ENCODE measurements at places on chromosomes 5 and 9.

- H3K27ac ChIP-seq = peak overlapping the region; percentile 90
- H3K4me3 ChIP-seq = peak overlapping the region; percentile 66
- H3K4me1 ChIP-seq = peaks cover 15% of the 10 kb centered on the region
- H3K27me3 ChIP-seq = no peaks in the 10 kb centered on the region
Measured at GRCh38 chr5:141512911-141513626, 24.2 kb downstream of the PCDHGC5 start.

GRCh38 chr5:172855597-172856292, 21.7 kb downstream of the ERGIC1 start:
- no peaks in the 10 kb centered on the region for H3K36me3 ChIP-seq
- H3K27me3 ChIP-seq = no peaks in the 10 kb centered on the region
- DNase-seq = peak; percentile 85
- no peak overlapping the region for H3K4me3 ChIP-seq

GRCh38 chr9:4887556-4887955, 94.8 kb downstream of the RCL1 start:
- H3K4me1 ChIP-seq = no peaks in the 10 kb centered on the region
- no peak for DNase-seq
- no peaks in the 10 kb centered on the region for H3K27me3 ChIP-seq
- H3K4me3 ChIP-seq = no peak overlapping the region

- H3K4me3 ChIP-seq = no peak overlapping the region
- no peak overlapping the region for H3K27ac ChIP-seq
- H3K27me3 ChIP-seq = no peaks in the 10 kb centered on the region
Measured at GRCh38 chr9:129816501-129817435, 7.2 kb downstream of the TOR1A start.

GRCh38 chr5:77960305-77960704, 184.2 kb upstream of the TBCA start:
- H3K4me1 ChIP-seq = no peaks in the 10 kb centered on the region
- H3K4me3 ChIP-seq = no peak overlapping the region
- DNase-seq = no peak
- peaks cover 3% of the 10 kb centered on the region for H3K27me3 ChIP-seq
- no peak overlapping the region for H3K27ac ChIP-seq

GRCh38 chr5:150758203-150758530, 650 bp downstream of the DCTN4 start:
- H3K4me3 ChIP-seq = peak overlapping the region; percentile 62
- H3K36me3 ChIP-seq = no peaks in the 10 kb centered on the region
- H3K4me1 ChIP-seq = no peaks in the 10 kb centered on the region
- no peak for DNase-seq

GRCh38 chr9:33223696-33224095, 16.3 kb upstream of the SPINK4 start:
- no peaks in the 10 kb centered on the region for H3K36me3 ChIP-seq
- no peak overlapping the region for H3K27ac ChIP-seq
- no peak for DNase-seq
- H3K4me3 ChIP-seq = no peak overlapping the region

DNA sequence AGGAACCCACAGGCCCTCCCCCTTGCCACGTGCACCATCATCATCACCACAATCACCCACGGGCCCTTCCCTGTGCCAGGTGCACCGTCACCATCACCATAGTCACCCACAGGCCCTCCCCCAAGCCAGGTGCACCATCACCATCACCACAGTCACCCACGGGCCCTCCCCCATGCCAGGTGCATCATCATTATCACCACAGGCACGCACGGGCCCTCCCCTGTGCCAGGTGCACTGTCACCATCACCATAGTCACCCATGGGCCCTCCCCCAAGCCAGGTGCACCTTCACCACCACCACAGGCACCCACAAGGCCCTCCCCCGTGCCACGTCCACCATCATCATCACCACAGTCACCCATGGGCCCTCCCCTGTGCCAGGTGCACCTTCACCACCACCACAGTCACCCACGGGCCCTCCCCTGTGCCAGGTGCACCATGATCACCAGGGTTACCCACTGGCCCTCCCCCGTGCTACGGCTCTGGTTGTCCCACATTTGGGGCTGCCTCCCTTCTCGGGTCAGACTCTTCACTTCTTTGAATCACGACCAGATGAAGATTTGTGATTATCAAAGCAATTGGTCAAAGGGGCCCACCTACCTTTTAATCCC, 69.1 kb upstream of the OLFM1 start:
- H3K4me1 ChIP-seq = no peaks in the 10 kb centered on the region
- DNase-seq = no peak
- H3K4me3 ChIP-seq = no peak overlapping the region
- no peaks in the 10 kb centered on the region for H3K27me3 ChIP-seq
- no peak overlapping the region for H3K27ac ChIP-seq

GRCh38 chr9:4756420-4756819, 15.4 kb upstream of the AK3 start:
- no peaks in the 10 kb centered on the region for H3K36me3 ChIP-seq
- H3K27me3 ChIP-seq = no peaks in the 10 kb centered on the region
- H3K27ac ChIP-seq = no peak overlapping the region
- DNase-seq = no peak
- H3K4me3 ChIP-seq = no peak overlapping the region

GRCh38 chr9:124032247-124032646, 20.7 kb downstream of the LHX2 start:
- peaks cover 40% of the 10 kb centered on the region for H3K27me3 ChIP-seq
- no peaks in the 10 kb centered on the region for H3K36me3 ChIP-seq
- H3K4me1 ChIP-seq = no peaks in the 10 kb centered on the region
- no peak overlapping the region for H3K4me3 ChIP-seq
- no peak overlapping the region for H3K27ac ChIP-seq

DNA sequence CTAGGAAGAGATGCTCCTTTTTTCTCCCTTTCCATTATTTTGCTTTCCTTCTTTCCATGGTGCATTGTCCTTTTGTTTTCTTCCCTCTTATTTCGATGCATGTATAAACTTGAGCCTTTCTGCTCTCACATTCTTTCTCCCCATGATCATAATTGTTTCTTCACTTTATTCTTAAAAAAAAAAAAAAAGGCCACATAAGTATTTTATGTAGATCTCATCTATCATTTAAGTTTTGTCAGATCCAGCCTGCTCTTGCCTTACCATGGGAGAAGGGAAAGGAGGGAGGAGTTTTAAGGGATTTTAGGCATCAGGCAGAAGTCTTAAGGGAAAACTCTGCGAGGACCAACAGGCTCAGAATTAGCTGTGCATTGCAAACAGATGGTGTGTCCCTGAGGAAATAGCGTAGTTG, 11.1 kb downstream of the TGFBR1 start:
- H3K4me3 ChIP-seq = no peak overlapping the region
- no peak for DNase-seq
- peaks cover 19% of the 10 kb centered on the region for H3K4me1 ChIP-seq
- no peak overlapping the region for H3K27ac ChIP-seq
- no peaks in the 10 kb centered on the region for H3K27me3 ChIP-seq

DNA sequence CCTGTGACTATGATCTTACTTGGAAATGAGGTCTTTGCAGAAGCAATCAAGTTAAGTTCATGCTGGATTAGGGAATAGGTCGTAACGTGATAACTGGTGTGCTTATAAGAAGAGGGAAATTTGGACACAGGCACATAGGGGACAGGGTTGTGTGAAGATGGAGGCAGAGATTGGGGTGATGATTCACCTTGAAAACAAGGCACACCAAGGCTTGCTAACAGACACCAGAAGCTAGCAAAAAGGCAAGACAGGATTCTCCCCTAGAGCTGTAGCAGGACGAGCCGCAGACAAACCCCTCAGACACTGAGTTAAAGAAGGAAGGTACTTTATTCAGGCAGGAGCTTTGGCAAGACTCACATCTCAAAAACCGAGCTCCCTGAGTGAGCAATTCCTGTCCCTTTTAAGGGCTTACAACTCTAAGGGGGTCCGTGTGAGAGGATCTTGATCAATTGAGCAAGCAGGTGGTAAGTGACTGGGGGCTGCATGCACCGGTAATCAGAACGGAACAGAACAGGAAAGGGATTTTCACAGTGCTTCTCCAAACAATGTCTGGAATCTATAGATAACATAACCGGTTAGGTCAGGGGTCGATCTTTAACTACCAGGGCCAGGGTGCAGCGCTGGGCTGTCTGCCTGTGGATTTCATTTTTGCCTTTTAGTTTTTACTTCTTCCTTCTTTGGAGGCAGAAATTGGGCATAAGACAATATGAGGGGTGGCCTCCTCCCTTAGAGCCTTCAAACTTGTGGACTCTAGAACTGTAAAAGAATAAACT, 57.5 kb upstream of the S1PR3 start:
- H3K27ac ChIP-seq = no peak overlapping the region
- no peaks in the 10 kb centered on the region for H3K27me3 ChIP-seq
- H3K4me1 ChIP-seq = no peaks in the 10 kb centered on the region
- no peaks in the 10 kb centered on the region for H3K36me3 ChIP-seq
- H3K4me3 ChIP-seq = no peak overlapping the region

GRCh38 chr9:127144670-127145445, 22.4 kb upstream of the ANGPTL2 start:
- DNase-seq = no peak
- no peaks in the 10 kb centered on the region for H3K4me1 ChIP-seq
- no peaks in the 10 kb centered on the region for H3K27me3 ChIP-seq
- H3K36me3 ChIP-seq = no peaks in the 10 kb centered on the region

DNA sequence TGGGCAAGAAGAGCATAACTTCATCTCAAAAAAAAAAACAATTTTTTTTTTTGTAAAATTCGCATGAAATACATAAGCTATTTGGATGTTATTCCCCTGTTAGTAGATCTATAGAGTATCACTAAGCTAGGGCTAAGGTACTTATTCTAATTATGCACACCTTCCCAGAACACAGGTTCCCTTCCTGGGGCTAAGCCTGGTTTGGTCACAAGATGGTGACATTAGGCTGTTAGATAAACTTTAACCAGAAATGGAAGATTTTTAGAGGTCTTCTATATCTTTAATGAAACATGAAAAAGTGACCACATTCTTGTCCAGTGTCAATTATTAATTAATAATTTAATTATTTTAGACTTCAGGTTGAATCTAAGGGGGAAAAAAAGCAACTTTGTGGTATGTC, 433.5 kb downstream of the CDH18 start:
- H3K27ac ChIP-seq = no peak overlapping the region
- H3K36me3 ChIP-seq = no peaks in the 10 kb centered on the region
- no peaks in the 10 kb centered on the region for H3K4me1 ChIP-seq
- no peak for DNase-seq

- H3K4me1 ChIP-seq = no peaks in the 10 kb centered on the region
- H3K4me3 ChIP-seq = no peak overlapping the region
- H3K27ac ChIP-seq = no peak overlapping the region
- H3K27me3 ChIP-seq = no peaks in the 10 kb centered on the region
Measured at GRCh38 chr9:77614645-77615044, 33.5 kb downstream of the GNA14 start.

- H3K27me3 ChIP-seq = no peaks in the 10 kb centered on the region
- H3K27ac ChIP-seq = peak overlapping the region; percentile 72
- no peak for DNase-seq
- H3K36me3 ChIP-seq = no peaks in the 10 kb centered on the region
Measured at GRCh38 chr9:130017076-130017475, 25.9 kb downstream of the FNBP1 start.

DNA sequence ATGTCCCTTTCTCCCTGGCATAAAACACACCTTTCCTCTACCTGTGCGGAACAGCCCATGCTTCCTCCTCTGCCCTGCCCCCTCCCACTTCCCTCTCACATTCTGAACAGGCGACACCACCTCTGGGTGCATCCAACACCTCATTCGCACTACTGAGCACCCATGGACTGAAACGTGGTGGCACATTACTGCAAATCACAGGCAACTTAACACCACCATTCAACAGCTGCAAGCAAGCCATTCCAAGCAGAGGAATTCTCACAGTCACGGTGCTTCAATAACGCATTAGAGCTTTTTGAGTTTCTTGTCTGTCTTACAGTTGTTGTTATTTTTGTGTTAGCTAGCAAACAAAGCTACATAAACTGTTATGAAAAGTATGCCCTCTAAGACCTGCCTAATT, 298.2 kb upstream of the TAS2R1 start:
- H3K27ac ChIP-seq = no peak overlapping the region
- DNase-seq = no peak
- no peak overlapping the region for H3K4me3 ChIP-seq
- H3K4me1 ChIP-seq = no peaks in the 10 kb centered on the region

DNA sequence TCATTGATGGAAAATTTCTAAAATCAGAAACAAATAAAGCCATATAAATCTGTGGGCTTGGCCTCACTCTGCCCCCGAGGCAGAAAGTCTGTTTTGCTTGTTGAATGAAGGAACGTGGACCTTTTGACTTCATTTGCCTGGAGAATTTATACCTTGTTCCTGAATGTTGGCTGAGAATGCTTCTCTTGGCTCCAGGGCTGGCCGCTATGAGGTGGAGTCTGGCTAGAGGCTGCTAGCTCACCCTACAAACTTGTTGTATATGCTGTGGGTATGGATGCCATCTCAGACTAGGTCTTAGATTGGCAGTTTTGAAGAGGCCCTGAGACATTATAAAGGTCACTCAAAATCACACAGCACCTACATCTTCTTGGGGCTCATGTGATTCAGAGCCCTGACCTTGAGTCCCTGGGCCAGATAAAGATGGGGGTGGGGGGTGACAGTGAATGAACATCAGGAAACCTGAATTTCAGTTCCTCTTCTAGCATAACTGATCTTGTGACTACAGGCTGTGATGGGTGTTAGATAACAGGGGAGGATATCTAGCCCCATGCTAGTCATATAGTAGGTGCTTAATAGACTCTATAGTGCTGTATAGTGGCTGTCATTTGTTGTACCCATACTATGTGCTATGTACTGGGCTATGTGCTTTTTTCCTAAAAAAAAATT, 2.8 kb downstream of the GM2A start:
- no peak for DNase-seq
- H3K4me3 ChIP-seq = no peak overlapping the region
- H3K36me3 ChIP-seq = peaks cover 3% of the 10 kb centered on the region
- H3K27me3 ChIP-seq = no peaks in the 10 kb centered on the region
- H3K27ac ChIP-seq = no peak overlapping the region

DNA sequence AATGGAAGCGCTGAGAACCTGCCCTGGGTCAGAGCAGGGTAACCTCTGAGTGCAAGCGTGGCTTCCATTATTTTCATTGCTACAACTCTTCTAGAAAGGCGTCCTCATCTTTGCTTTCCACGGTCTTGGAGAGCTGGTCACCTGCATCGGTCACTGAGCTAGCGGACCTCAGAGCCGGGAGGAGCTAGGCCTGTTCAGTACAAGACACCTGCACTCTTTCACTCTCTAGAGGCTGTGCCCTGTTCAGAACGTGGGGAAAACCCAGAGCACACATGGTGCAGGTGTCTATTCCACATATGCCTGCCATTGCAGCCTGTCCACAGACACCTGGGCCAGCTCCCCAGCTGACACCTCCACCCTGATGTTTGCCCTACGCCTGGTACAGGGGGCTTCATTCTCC, 147.8 kb upstream of the IRX2 start:
- no peaks in the 10 kb centered on the region for H3K36me3 ChIP-seq
- H3K27ac ChIP-seq = no peak overlapping the region
- no peak overlapping the region for H3K4me3 ChIP-seq
- peaks cover 6% of the 10 kb centered on the region for H3K27me3 ChIP-seq

All from breast epithelium (tissue), 4 donors.